ENCODE measurements at places on chromosomes 12 and 14.

DNA sequence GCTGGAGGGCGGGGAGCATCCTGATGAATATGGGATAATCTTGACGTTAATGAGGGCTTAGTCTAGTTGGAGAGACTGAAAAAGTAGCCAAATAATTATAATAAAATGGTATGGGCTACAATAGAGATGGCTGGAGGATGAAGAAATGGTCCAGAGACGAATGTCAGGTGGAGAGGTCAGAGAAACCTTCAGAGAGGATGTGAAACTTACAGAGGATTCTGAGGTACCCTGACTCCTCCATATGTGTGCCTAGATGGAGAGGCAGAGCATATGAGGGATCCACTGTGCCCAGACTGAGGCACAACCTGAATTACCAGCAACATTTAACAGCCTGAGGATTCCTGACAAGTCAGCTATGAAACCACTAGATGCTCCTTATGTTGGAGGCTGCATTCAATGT, 417.0 kb downstream of the ATP23 start:
- no peak for DNase-seq

DNA sequence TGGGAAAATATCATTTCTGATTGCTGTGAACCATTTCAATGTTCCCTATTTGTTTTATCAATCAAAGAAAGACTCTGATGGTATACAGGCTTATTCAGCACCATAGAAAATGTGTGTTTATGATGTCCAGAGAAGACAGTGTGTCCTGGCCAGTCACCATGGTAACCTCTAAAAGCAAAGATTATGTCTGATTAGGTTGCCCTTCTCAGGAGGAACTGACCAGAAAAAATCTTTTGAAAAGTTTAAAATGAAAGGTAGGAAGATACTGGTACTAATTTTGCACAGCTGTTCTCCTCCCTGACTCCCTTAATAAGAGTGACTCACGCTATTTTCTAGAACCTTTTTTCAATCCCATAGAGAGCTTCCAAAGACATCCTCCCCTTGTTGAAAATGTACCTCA, 391.8 kb upstream of the DCN start:
- DNase-seq, result no peak

DNA sequence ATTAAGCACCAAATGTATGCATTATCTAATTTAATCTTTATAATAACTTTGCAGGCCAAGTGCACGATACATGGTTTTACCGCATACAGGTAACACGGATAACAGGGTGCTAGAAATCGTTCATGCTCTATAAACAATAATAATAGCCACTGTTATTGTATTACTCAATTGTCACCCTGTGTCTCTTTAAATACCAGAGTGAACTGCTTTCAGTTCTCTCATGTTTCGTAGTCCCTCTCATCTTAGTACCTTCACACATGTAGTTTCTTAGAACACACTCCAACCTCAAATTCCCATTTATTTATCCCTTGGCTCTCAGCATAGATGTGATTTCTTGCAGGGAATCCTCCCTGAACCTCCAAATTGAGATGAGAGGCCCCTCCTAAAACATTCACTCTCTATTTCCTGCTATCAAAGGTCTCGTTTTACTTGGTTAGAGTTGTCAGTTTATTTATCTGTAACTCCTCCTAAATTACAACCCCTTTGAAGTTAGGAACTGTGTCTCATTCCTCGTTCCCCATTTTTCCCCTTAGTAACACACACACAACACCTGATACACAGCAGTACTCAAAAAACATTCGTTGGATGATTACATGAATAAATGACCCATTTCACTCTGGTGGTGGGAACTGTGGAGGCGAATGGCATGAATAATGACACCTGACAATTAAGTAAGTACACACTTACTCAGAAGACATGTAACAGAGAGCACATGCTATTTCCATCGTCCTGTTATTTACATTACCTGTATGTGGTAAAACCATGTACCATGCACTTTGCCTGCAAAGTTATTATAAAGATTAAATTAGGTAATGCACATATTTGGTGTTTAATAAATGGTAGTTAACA, 134.6 kb downstream of the BTG1 start:
- no peak for DNase-seq

GRCh38 chr12:6824085-6824775, 2.6 kb downstream of the GPR162 start:
- no peak for DNase-seq

GRCh38 chr14:88792473-88793258, at the start of gene EML5:
Gene EML5 (minus strand): TSS chr14:88792953. CDS start chr14:88792503, 450 bp downstream.
- DNase-seq, result peak; percentile 77

Data from NCI-H1092 (cell line).